ENCODE measurements at places on chromosomes 3 and 15.

DNA sequence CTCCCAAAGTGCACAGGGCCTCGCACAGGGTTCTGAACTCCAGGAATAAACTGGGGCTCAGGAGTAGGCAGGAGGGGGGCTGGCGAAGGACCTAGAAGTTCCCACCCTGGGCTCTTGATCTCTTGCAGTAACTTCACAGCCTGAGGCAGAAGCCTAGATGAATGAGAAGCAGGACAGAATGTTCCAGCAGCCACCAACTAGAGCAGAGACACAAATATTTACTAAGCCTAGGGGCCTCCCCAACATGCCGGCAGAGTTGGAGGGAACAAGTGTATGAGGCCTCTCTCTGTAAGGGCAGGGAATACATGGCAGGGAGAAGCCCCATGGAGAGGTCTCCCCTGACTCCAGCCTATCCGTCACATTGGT, 25.3 kb upstream of the C15orf39 start:
- no peak for DNase-seq

GRCh38 chr3:3783696-3784095, 15.5 kb upstream of the LRRN1 start:
- no peak for DNase-seq

DNA sequence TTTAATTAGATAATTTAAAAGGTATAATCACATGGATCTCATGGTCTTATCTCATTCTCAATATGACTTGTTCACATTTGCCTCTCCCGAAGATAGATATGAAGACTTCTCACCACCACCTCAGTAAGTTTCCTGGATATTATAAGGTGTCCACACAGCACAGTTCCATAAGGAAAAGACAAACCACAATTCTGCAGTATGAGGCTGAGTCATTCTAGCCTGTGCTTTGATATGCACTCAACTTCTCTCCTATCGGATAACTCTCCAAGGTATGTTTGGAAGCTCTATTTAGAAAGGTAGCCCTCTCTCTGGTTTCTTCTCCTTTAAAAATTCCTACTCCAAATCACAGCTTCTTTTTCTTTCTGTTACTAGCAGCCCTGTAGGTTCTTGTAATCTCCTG, 612.8 kb downstream of the ZPLD1 start:
- no peak for DNase-seq

DNA sequence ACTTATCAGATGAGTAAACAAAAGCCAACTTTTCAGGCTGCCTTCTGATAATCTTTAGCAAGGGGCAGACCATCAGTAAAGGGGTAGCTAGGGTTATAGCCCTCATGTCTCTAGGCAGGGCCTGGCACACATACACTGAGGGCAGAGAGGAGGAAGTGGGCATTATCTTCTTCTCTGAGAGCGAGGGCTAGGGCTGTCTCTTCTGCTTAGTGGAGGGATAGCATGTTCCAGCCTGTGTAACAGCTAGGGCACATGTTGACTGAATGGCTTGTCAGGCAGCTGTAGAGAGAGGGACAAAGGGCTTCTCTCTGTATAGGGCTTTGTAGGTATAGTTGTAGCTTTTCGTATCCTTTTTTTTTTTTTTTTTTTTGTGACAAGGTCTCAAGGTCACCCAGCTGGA, 17.8 kb downstream of the CRTC3 start:
- DNase-seq = no peak

DNA sequence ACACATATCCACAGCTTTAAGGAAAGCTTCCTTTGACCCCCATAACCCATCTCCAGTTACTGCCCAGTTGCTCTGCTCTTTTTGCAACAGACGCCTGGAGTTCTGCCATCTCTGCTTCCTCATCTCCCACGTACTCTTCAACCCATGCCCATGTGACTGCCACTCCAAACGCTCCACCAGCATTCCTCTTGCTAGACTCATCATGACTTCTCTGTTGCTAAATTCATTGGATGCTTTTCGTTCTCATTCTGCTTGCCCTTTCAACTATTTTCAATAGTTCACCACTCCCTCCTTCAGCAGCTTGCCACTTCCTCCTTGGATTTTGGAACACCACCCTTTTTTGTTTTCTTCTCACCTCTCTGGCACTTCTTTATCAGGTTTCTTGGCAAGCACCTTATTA, 2.7 kb upstream of the KNSTRN start:
- DNase-seq = no peak

Measured in NCI-H2107 (cell line).